ENCODE measurements at places on chromosomes 11 and 22.

DNA sequence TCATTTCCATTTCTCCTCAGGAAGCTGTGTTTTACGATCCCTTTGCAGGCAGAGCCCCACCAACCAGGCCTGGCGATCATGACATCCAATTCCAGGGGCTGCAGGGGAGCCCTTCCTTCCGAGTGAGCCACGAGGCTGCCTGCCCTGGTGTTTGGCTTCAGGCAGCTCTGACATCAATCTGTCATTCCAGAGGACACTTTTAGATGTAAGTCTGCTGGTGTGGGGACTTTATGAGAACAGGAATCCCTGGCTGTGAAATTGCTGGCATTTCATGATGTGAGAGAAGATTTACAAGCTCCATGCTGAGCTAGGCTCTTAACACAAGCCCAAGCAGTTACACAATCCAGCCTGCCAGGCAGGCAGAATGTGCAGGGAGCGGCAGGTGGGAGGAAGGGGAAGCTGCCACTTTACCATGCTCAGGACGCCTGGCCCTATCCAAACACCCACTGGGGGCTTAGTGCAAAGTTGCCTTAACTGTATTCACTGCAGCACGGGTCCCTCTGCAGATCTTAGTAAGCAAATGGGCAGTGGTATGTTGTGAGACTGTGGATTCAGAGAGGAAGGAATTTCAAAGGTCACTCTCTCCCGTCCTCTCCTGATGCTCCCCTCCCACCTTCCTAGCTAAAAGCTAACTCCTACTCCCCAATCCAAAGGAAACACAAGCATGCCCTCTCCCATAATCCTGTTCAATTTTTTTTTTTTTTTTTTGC is 43.4 kb upstream of the MICAL2 start:
- DNase-seq = no peak

DNA sequence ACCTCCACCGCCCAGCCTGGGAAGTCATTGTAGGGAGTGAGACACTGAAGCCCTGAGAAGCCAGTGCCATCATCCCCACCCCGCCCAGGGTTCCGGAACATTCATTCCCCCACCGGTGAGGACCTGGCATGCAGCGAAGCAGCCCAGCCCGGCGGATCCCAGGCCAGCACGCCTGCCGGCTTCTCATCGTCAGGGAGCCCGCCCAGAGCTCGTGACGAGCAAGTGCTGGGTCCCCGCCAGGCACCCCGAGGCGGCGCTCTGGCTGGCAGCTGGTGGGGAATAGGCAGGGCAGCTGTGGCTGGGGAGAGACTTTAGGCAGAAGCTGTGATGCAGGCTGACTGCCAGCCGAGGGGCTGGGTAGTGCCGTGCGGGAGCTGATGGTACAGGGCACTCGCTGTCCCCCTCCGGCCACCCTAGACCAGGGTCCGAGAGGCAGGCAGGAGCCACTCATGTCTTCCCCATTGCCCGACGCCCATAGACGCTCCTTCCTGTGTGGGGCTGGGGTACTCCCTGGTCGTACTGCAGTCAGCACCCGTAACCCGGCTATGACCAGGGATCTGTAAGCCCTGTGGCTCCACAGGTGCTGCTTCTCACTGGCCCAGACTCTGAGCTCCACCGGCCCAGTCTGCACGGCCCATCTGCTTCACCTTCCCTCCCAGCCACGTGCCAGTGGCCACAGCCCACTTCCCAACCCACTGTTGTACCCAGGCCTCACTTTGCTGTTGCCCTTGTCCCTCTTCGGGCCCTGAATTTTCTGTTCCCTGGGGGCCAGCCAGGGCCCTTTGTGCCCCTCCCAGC is 24.5 kb upstream of the CABP7 start:
- DNase-seq = no peak

- DNase-seq = no peak
Measured at GRCh38 chr11:114308689-114309089, 12.5 kb downstream of the NNMT start.

DNA sequence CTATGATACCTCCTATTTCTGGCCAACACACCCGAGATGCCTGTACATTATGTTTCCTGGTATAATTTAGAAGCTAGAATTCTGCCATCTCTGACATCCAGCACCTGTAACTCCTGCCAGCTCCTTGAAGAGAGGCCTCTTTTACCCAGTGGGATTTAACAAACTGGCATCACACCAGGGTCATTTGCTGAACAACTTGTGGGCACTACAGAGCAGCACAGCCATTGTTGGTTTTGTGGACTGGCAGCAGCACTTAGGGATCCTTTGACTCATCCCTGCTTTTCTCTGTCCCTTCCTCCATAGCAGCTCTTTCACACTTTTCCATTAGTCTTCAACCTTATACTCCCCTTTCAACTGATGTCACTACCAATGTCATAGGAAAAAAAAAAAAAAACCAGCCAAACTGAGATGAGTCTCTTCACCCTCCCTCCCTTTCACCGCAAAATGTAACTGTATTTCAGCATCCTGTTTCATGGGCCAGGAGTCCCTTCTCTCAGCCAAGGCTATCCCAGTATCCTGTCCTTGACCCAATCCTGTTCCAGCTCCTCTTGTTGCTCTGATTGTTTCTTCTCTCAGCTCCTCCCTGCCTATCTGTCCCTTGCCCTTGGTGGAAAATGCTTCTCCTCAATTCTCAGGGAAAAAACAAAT is 68.7 kb downstream of the PPFIBP2 start:
- DNase-seq = no peak

- no peak for DNase-seq
Measured at GRCh38 chr11:83520849-83521248, 234.7 kb upstream of the CCDC90B start.

- no peak for DNase-seq
Measured at GRCh38 chr11:128188346-128189004, 398.9 kb downstream of the ETS1 start.

GRCh38 chr11:107438148-107438547 is 19.5 kb downstream of the CWF19L2 start:
- DNase-seq = no peak

DNA sequence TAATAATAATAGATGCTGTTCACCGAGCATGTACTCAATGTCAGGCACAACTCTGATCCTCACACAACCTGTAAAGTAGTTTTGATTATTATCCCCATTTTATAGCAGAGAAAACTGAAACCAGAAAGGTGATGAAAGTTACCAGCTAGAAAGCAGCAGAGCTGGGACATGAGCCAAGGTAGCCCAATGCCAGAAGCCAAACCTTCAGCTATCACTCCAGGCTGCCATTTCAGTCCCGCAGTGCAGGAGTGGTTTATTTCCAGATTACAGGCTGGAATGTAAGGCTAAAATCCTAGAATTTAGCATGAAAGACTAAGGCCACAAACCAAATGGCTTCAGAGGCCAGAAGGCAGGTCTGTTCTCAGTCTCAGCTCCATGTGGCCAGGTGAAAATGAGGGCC is 108.8 kb downstream of the TENM4 start:
- no peak for DNase-seq

DNA sequence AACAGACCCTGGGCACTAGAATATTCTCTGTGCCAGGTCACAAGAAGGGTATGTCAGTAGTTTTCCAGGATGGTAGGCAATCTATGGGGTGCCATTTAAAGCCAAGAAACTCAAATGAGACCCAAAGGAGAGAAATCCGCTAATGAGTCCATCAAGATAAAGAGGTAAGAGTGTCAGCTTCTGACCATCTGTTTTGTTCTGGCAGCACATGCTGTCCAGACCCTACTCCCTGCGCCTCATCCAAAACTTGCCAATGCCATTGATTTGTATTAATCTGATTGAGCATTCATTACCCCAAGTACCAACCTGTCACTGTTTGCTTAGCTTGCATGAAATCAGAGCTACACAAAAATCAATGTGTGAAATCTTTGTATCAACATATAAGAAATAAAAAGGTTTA is 229.0 kb downstream of the BLID start:
- no peak for DNase-seq

DNA sequence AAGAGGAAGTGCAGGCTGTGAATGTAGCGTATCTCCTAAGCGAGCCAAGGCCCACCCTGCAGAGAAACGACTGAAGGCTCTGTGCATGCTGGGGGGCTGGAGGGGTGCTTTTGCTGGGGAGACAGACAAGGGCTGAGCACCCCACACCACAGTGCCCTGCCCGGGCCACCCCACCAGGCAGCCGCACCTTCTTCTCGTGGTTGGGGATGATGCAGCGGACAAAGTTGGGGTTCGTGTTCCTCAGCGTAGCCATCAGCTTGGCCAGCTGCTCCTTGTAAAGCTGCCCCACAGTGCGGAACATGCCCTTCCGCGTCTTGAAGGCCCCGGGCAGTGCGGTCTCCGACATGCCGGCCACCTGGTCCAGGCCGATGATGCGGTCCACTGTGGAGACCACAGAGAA is 53.3 kb downstream of the APOL1 start:
- no peak for DNase-seq
